Retinal pigment epithelial cell (primary cell): ENCODE measurements at places on chromosomes 16 and 17.

GRCh38 chr17:41629826-41630670 is 5.7 kb upstream of the KRT17 start:
- no peak for DNase-seq

GRCh38 chr16:3495176-3495575 is at the start of gene C16orf90:
C16orf90 (minus strand) TSS chr16:3495489; CDS start chr16:3495421, 68 bp downstream.
- no peak for DNase-seq

- DNase-seq: no peak
Observed at GRCh38 chr17:82257473-82257872, 16.0 kb downstream of the CSNK1D start.

DNA sequence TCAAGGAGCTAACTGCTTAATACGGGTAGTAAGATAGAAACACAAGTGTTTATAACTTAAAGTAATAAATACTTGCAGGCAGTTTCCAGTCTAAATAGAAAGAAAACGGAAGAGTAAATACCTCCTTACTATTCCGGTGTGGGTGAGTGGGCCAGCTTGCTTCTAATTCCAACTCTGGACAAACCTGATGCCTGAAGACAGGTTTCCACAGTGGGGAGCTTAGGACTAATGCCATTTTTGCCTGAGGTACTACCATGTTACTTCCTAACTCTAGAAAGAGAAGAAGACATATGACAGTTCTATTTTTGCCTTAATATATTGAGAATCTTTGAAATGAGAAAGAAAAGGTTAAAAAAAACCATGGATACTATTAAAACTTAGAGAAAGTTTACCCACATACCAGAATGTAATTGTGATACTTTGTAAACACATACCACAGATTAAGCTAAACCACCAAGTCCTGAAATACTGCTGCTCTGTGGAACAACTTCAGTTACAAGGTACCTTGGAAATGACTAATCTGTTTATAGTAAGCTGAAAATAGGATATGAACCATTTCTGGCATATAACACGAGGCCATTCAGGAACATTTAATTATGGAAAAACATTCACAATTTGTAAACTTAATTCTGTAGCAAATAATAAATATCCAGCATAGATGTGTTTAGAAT is 70.2 kb downstream of the ZZEF1 start:
- no peak for DNase-seq

DNA sequence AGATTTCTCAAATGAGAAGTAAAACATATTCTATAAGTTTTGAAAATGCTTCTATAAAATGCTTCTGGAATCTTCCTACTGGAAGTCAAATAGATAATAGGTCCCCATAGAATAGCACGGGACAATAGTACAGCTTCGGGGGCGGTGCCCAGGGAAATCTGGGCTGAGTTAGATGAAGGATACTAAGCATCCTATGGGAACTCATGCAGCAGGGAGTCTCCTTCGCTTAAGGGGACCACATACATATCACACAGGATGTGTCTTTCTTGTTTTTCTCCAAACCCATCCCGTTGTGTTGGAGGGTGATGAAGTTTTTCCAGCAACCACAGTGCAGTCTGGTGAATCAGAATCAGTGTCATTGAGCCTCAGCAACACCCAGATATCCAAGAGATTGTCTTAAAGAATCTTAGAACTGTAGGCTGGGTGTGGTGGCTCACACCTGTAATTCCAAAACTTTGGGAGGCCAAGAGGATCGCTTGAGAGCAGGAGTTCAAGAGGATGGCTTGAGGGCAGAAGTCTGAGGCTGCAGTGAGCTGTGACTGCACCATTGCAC is 84.2 kb downstream of the PITPNC1 start:
- no peak for DNase-seq

DNA sequence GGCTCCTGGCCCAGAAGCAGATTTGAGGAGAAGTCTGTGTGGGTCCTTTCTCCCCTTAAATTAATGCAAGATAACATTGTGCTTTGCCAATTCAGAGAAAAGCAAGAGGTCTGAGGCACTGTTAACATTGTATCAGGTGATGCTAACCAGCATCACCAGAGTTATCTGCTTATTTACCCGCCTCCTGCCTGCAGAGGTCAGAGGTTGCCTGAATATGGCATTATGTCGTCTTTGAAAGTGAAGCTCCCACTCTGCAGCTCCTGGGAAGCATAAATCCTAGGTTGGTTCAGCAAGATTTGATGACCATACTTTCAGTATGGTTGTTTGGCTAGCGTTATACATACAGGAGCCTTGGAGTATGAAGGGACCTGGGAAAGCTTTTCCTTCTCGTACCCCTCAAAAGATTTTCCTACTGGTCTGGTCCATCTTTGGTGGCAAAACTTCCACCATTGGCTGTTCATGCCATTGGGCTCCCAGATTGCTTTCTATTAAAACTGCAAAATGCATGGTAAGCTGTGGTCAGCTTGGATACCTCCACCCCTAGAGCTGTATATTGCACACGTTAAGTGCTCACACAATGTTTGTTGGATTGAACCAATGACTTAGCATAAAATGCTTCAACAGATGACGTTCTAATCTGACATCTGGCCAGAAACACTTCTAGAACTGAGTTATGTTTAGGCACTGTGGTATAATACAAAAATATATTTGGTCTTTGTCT is 24.1 kb downstream of the CHD9 start:
- DNase-seq: no peak

GRCh38 chr17:21510686-21511362 is 134.7 kb downstream of the KCNJ12 start:
- DNase-seq: no peak

DNA sequence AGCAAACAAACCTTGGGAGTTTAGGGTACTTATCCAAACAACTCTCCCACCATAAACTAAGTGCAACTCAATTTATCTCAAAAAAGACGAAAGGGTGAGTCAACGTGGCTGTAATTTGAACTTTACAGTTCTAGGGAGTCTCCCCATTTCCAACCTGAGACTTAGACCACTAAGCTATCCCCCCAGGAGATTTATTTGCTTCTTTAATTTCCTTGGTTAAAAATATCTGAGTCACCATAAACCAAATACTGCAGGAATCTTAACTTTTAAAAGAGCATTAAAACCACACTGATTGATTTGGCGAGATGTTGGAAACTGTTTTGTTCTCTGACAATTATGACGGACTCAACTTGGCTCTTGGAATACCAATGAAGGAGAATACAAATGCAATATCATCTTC is 299.3 kb upstream of the SOX9 start:
- no peak for DNase-seq

- no peak for DNase-seq
Observed at GRCh38 chr16:424623-425081, 797 bp upstream of the RAB11FIP3 start.

GRCh38 chr16:69909760-69910159 is 41.4 kb upstream of the CLEC18A start:
- DNase-seq: no peak

DNA sequence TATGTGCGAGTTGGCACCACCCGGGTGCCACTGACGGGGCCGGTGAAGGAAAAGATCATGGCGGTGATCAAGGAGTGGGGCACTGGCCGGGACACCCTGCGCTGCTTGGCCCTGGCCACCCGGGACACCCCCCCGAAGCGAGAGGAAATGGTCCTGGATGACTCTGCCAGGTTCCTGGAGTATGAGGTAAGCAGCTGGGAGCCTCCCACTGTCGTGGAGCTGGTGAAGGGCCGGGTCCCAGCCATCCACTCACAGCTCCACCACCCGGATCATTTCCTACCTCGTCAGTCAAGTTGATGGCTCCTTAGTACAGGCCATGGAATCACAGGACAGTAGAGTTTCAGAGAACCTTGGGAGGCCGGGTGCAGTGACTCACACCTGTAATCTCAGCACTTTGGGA is 20.0 kb downstream of the ATP2A1 start:
- no peak for DNase-seq

GRCh38 chr17:55348749-55349354 is 72.8 kb downstream of the MMD start:
- DNase-seq: no peak

GRCh38 chr17:42922294-42922693 is 21.7 kb downstream of the G6PC1 start:
- DNase-seq: no peak

DNA sequence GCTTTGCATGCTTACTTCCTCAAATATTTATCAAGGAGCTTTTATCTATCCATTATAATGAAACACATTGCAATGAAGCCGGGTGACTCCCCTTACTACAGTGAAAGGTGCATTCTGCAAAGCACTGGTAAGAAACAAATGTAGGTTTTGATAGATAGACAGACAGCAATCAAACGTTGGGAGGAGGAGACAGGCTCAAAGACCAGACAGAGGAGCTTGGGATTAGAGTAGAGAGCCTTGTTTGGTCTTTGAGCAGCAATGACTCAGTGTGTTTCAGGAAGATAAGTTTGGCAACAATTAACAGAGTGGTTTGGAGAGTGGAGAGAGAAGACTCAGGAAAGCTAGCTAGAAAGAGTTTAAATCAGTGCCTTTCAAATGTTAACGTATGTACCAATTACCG is 68.8 kb downstream of the ZNF18 start:
- no peak for DNase-seq

GRCh38 chr17:19676896-19677295 is 28.3 kb downstream of the ALDH3A2 start:
- no peak for DNase-seq

DNA sequence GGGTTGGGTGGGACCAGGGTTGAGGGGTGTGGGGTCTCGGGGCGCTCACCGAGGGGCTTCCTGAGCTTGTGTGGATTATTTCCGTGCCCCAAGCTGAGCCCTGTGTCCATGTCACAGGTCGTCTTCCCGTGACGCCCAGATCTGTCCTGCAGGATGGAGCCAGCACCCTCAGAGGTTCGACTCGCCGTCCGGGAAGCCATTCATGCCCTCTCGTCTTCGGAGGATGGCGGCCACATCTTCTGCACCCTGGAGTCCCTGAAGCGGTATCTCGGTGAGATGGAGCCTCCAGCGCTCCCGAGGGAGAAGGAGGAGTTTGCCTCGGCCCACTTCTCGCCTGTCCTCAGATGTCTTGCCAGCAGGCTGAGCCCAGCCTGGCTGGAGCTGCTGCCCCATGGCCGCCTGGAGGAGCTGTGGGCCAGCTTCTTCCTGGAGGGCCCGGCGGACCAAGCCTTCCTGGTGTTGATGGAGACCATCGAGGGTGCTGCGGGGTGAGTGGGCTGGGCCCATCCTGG is 1.0 kb downstream of the TELO2 start:
- DNase-seq: no peak

DNA sequence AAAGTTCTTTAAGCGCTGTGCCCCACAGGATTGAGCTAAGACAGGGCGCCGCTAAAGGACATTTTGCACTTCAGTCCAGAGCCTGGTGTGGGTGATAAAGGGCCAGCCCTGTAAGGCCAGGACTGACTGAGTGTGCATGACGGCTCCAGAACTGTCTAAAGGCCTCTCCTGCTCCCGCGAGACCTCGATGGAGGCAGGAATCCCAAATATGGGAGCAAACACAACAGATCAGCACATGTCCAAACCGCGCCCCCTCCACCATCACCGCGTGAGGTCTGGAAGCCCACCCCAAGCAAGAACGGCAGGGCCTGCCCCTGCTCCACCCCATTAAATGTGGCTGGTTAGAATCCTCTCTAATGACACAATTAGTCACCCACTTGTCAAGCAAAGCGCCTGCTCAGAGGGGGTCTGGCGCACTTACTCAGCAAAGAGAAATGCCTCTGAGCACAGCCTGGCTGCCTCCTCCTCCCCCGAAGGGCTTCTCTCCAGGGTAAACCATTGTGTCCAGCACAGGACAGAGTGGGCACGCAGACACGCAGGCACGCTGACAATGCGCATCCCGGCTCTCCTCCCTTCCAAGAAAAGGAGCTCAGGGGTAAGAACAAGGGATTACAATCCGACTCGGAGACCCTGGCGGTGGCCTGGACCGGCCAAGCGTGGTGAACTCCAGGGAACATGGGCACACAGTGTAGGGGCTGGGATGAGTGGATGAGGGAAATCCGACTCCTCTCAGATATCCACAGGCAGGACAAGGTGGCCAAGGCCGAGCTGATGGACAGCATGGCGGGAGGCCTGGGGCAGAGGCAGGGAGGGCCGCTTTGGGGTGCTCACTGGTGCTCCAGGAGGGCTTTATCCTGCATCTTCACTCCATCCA is 1.5 kb downstream of the MXRA7 start:
- no peak for DNase-seq

DNA sequence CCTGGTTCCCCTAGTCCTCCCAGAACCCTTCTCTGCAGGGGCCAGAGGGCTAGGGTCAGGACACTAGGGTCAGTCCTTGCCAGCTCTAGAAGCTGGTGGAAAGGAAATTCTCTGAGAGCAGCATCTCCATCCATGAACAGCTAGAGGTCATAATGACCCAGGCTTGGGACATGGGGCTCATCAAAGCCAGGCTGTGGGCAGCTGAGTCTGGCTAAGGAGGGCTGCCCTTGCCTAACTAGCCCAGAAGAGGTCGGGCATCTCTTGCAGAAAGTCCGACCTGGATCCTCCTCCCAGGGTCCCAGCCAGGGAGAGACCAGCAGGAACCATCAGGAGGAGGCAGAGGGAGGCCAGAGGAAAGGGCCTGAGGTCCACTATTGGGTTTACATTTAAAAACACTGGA is 4.3 kb downstream of the MPO start:
- no peak for DNase-seq

DNA sequence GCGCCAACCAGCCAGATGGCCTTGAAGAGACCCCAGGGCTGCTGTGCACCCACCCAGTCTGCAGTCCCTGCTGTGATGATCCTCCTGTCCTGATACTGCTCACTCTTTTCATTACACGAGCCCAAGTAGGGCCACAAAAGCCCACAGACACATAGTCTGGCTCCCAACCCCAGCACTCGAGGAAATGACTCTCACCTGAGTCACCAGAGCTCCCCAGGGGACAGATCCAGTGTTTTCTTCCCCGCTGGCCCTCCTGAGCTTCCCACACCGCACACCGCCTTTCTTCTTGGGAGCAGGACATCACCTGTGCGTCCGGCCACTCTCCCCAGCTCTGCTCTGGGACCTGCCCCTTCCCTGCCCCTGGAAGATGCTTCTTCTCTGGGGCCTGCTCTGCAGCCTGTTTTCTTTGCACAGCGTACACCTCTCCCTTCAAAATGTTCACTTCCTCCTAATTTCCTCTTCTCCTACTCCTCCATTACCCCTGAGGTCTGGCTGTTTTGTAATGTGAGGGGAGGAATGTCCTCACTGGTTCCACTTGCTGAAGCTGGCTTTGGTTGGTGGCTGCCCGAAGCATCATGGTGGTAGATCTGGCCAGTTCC is 2.0 kb upstream of the SCN4A start:
- no peak for DNase-seq
